ACHN (cell line): ENCODE measurements at places on chromosomes 11 and 22.

DNA sequence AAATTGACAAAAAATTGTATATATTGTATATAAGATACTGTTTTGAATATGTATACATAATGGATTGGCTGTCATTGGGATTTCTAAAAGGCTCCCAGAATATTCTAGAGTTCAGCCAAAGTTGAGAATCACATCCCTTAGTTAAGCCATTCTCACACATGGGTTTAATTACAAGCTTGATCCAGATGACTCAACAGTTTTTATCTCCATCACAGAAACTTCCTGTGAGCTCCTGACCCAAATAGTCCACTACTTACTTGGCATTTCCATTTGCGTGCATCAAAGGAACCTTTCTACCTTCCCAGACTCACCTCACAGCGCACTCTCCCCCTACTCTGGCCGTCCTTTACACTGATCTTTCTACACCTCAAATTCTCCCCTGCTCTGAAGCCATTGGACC is 184.8 kb upstream of the ARHGAP20 start:
- DNase-seq = no peak

DNA sequence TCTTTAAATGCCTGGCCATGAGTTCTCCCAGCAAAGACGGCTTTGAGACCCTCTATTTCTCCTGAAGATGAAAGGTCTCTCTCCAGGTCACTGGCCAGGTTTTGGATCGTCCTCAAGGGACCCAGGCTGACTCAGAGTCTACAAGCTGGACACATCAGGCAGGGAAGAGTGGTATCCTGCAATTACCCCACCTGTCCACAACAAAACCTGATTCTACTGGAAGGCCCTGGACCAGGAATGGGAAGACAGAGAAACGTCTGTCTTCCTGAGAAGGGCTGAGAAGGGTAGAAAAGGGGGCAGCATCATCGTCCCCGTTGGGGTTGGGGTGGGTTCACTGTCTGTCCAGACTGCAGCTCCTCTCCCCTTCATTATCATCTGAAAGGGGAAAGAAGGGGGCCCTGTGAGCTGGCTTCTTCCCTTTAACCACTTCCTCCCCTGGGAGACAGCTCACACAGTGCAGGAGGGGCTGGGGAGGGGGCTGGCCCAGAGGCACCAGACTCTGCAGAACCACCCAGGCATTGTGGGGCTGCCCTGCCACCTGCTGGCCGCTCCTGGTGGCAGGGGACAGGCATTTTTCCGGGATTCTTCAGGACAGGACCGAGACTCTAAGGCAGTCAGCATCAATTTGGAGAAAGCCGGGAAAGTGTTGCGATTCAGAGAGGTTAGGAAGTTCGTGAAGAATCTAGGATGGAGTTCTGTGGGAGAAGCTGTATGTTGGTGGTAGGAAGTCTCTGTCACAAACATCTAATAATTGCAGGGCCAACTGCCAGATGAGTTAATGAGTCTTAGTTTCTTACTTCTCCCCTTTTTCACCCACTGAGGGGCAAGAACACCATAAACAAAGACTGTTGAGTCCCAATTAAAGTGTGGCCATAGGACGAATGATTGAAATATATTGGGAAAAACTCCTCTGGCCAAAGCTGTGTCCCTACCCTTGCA is 57.6 kb downstream of the SYN3 start:
- DNase-seq = peak; percentile 15

GRCh38 chr22:43643387-43643786 is 168.7 kb downstream of the EFCAB6 start:
- DNase-seq = no peak

DNA sequence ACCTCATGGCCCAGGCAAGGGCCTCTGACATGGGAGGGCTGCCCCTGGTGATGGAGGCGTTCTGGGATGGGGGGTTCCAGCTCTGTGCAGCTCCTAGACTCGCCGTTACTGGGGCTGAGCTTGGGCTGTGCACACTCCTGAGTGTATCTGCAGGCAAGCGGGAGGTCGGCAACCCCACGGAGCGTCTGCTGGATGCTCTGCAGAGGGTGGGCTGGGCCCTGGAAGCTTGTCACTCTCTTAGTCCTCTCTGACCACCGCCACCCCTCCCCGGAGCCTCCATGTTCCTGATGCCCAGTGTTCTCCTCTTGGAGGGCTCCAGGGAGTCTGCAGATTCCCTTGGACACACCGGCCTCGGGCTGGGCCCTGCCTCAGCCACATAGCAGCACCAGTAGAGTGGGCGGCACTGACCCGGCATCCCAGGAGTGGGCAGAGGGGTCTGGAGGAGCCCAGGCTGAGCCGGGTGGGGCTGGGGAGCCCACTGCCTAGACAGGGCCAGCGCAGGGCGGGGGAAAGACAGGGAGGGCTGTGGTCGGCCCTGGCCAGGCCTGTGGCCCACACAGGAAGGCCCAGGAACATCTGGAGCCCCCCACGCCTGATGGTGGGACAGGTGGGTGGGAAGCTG is 20.6 kb upstream of the MUC5B start:
- no peak for DNase-seq

- no peak for DNase-seq
These were observed 15.0 kb downstream of the POU2F3 start for GRCh38 chr11:120254788-120255518.

GRCh38 chr22:19429950-19430889 is 1.3 kb downstream of the HIRA start:
- peak; percentile 23 for DNase-seq

DNA sequence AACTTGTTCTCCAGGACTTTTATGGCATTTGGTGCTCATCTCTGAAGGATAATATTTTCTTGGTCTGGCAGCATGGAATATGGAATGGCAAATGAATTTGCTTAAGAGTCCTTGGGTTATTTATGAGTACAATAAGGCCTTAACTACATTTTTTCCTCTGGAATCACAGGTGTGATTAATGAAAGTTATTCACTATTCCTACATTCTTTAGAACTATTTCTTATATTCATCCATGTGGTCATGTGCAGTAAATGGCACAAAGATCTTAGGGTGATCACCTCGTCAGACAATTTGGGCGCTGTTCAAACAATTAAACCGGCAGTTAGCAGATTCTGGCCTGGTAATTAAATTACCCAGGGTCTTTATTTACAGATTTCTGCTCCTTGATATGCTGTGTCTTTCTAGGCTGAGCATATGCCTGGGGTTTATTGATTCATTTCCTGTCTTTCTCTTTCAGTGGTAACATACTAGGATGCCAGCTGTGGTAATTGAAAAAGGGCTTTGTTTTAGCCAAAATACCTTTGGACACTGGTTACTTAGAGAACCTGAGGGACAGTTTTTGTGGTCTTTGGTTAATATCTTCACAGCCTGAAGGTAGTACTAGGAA is 31.6 kb downstream of the SIK2 start:
- no peak for DNase-seq

GRCh38 chr11:9535189-9535781 is 38.2 kb upstream of the WEE1 start:
- DNase-seq = peak; percentile 63

DNA sequence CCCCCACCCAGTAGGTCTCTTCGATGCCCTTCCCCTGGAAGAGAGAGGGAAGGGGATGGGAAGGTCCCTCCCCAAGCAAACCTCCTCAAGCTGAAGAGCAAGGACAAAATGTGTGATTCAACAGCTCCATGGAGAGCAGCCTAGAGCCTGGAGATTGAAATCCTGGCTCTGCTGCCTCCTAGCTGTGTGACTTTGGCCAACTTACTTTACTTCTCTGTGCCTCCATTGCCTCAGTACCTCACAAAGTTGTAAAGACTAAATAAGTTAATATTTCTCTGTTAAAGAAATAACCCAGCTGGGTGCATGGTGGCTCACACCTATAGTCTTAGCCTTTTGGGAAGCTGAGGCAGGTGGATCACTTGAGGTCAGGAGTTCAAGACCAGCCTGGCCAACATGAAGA is 21.1 kb upstream of the LRRC32 start:
- DNase-seq = no peak

DNA sequence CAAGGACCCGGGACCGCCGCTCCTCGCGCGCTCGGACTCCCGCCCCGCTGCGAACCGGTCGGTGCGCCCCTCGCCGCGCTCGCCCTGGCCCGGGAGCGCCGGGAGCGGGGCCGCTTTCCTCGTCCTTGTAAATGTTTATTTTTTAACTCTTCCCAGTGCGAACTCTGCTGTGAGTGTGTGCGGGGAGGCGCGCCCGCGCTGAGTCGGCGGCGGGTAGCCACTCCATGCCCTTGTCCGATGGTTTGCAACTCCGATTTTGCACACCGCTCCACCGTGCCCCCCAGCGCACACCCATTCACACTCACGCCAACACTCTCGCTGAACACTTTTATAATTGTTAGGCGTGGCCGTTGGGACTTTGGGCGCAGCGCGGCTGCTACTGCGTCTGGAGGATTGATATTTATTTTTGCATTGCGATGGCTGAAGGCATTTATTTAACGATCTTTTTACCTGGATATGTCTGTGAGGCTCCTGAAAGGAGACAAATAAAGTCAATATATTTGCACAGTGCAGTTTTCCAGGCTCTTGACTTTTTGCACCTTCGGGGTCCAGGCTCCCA is 1.0 kb downstream of the C11orf96 start:
- no peak for DNase-seq
